ENCODE measurements at places on chromosomes 5 and 9. TPM values are rescaled to one million over a fixed set of nuclear protein-coding genes. Genes with fewer than 3 reads are reported as not detected.

GRCh38 chr5:72402381-72402890, 82.3 kb downstream of the PTCD2 start:
- DNase-seq = no peak
- H3K4me3 ChIP-seq = no peak overlapping the region
- no peaks in the 10 kb centered on the region for H3K27me3 ChIP-seq
- no peak overlapping the region for H3K27ac ChIP-seq
- no peaks in the 10 kb centered on the region for H3K4me1 ChIP-seq
- H3K36me3 ChIP-seq = no peaks in the 10 kb centered on the region

GRCh38 chr9:90034071-90034470, 429.3 kb downstream of the GADD45G start:
- H3K4me1 ChIP-seq = peaks cover 13% of the 10 kb centered on the region
- no peaks in the 10 kb centered on the region for H3K27me3 ChIP-seq
- no peak overlapping the region for H3K4me3 ChIP-seq
- H3K27ac ChIP-seq = no peak overlapping the region

DNA sequence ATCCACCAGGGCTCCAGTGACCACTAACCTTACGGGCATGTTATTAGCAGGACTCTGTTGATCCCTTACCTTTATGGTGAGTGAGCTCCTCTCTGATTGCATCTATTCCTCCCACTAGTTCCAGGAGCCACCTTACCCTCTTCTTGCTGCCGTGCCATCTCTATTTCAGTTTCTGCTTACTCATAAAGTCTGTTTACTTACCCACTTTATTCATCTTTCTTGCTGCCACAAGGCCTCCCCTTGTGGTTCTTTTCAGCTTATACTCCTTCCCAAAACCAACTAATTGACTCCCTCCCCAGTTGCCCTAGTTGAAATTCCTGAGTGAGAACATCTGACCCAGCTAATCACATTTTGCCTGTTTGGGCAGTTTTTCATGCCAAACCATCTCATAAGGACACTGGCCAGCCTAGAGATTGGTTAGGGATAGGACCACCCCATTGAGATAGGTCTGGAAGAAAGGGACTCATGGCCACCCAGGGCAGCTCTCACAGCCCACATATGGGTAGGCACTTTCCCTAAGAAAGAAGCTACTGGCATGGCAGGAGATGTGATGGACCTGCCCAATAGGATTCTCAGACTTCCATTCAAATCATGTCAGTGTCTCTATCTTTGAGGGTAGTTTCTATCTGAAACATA, 412.7 kb downstream of the EFNA5 start:
- H3K4me3 ChIP-seq = no peak overlapping the region
- H3K27ac ChIP-seq = no peak overlapping the region
- no peak for DNase-seq
- H3K4me1 ChIP-seq = no peaks in the 10 kb centered on the region
- H3K36me3 ChIP-seq = no peaks in the 10 kb centered on the region

DNA sequence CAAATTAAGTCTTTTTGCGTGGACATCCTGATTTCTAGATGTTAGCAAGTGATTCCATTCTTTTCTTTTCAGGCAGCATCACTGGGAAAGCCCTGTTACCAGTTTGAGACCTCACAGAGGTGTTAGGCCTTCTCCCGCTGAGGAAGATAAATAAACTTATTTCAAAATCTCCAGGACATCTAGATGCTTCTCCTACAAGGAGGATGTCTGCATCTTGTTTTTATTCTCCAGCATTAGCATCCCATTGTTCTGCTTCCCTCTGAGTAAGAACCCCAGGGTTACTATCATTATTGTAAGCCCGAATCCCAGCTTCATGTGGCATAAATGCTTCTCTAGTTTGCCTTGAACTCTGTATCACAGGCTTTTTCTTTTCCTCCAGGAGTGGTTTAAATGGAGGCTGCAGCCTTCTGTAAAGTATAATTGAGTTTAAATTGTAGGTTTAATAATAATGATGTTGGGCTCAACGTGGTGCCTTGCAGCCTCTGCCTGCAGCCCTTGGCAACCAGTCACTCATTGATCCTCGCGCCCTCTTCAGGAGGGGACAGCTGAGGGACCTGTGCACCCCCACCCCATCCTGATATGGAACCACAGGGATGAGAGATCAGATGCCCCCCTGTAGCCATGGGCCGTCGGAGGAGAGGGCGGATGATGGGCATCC, 114.9 kb downstream of the PDZD2 start:
- no peak for DNase-seq
- H3K36me3 ChIP-seq = peaks cover 3% of the 10 kb centered on the region
- peaks cover 34% of the 10 kb centered on the region for H3K4me1 ChIP-seq
- H3K27ac ChIP-seq = no peak overlapping the region

- no peak overlapping the region for H3K4me3 ChIP-seq
- H3K27me3 ChIP-seq = no peaks in the 10 kb centered on the region
- H3K27ac ChIP-seq = no peak overlapping the region
Measured at GRCh38 chr5:61228229-61228628, 66.0 kb upstream of the SMIM15 start.

CCL21 gene
- 0.44 TPM for total RNA-seq

- DNase-seq = no peak
- no peaks in the 10 kb centered on the region for H3K27me3 ChIP-seq
- no peak overlapping the region for H3K27ac ChIP-seq
- H3K4me3 ChIP-seq = no peak overlapping the region
- H3K36me3 ChIP-seq = no peaks in the 10 kb centered on the region
- H3K4me1 ChIP-seq = no peaks in the 10 kb centered on the region
Measured at GRCh38 chr9:131361202-131361833, 32.6 kb upstream of the PRRC2B start.

DNA sequence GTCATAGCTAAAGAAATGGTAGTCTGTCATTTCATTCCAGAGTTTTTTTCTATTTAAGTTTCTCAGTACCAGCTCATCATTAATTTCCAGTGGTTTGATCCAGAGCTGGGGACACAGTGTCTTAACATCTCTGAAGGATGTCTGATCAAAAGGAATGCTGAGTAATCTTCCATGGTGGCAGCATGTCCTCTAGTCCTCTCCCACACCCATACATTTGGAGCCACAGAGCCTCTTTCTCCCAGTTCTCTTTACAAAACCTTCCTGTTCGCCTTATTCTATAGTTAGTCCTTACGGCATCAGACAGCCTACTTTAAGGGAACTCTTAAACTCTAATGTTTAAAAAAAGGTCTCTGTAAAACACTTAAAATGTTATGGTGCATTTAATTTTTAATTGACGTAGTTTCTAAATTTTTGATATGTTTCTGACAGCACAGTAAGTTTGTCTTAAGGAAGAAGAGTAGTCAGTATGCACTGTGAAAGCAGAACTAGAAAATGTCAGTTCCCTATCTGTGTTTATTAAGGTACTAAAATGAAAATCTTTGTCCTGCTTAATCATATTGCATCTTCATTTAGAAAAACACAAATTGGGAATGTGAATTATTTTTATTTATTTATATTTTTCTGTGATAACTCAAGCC, 96.8 kb downstream of the INIP start:
- peaks cover 4% of the 10 kb centered on the region for H3K36me3 ChIP-seq
- H3K27me3 ChIP-seq = no peaks in the 10 kb centered on the region
- no peak overlapping the region for H3K27ac ChIP-seq

DRD1 gene
- 1.6 TPM for total RNA-seq

DNA sequence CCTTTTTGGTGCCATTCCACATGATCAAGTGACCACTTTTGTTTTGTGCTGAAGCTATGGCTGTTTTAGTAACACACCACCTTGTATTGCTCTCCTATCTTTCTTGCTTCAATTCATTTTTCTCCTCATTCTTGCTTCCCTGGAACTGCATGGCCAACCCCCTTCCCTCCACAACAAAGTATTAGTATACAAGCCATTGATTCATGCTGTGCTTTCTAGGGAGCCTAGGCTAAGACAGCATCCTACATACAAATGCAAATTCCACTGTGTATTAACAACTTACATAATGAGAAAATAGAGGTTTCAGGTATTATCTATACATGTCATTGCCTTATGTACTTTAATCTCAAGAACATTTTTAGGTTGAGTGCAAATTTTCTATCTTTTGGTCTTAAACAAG, 141.1 kb downstream of the EFNA5 start:
- H3K27me3 ChIP-seq = no peaks in the 10 kb centered on the region
- H3K36me3 ChIP-seq = no peaks in the 10 kb centered on the region
- no peak for DNase-seq
- no peaks in the 10 kb centered on the region for H3K4me1 ChIP-seq

DNA sequence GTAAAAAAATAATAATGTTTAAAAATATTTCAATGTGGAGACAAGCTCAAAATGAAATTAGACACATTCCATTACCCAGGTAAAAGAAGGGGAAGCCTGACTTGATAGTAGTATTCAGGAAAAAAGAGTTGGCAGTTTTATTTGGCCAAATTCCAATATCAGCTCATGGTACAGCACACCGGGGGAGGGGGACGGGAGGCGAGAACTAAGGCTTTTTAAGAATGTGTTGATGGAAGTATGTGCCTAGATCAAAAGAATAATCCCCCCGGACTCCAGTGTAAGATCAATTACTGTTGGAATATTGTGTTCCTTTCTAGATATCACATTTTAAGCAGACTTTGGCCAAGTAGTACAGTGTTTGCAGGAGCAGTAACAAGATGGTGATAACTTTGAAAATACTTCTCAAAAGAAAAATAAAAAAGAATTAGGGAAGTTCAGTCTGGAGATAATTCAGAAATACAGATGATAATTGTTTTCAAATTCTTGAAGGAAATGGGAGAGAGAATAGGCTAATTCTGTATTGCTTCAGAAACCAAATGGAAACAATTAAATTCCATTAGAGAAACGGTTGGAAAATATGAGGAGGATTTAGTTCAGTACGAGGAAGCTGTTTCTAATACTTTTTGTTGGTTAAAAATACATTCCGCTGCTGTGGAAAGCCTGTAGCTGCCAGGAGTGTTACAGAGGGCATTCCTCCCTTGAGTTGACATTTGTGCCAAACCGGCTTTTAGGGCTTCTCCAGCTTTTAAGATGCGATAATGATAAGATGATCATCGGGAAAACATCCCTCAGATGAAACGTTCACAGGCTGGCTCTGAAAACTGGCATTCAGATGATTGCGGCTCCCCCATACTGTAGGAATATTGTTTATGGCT, 98.1 kb upstream of the ERBIN start:
- no peaks in the 10 kb centered on the region for H3K27me3 ChIP-seq
- no peak overlapping the region for H3K27ac ChIP-seq
- no peaks in the 10 kb centered on the region for H3K36me3 ChIP-seq
- peaks cover 7% of the 10 kb centered on the region for H3K4me1 ChIP-seq

ARHGEF39 gene
- total RNA-seq = 1.5 TPM

Data from spinal cord (tissue), 10 donors.